ENCODE measurements at places on chromosomes 6 and 20. TPM values are rescaled to one million over a fixed set of nuclear protein-coding genes. Genes with fewer than 3 reads are reported as not detected.

Gene ADA
- total RNA-seq, result 8.4 TPM

Gene OR2J1
- not detected for total RNA-seq

Gene HAO1
- total RNA-seq, result not detected

Gene ULBP3
- total RNA-seq, result 21.7 TPM

Gene TDP2
- 47.8 TPM for total RNA-seq

Gene RAB44
- total RNA-seq, result 0.13 TPM

Gene OR2B3
- not detected for total RNA-seq

Gene ANGPT4
- total RNA-seq, result under 0.01 TPM

Measured in articular chondrocyte of knee joint (primary cell).